Liver (tissue), 10 donors: ENCODE measurements at places on chromosomes 2 and 18. TPM values are rescaled to one million over a fixed set of nuclear protein-coding genes. Genes with fewer than 3 reads are reported as not detected.
A peak's percentile ranks its signal among the peaks of the same experiment; 100 is the strongest.

DNA sequence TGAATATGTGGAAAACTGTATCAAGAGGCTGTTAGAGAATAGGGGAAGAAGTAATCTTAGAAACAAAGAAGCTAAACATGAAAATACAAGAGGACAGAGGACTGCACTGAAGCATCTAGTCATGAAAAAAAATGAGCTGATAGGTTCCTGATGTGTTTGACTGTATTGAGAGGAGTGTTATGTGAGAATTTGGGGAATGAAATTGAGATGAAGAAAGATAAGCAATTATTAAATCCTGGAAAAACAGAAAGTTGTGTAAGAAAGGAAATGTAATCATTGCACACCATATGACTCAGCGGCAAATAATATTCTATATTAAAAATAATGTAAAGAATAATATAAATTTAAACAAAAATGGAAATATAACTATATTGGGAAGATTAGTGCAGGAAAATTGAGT, 71.2 kb downstream of the SEMA4F start:
- no peak for DNase-seq

- no peak for DNase-seq
These were observed 65.9 kb upstream of the SH3BP4 start for GRCh38 chr2:234885886-234886285.

- no peak for DNase-seq
These were observed 862 bp downstream of the C18orf54 start for GRCh38 chr18:54358495-54359040.

GRCh38 chr2:16303273-16303577, 362.4 kb downstream of the CYRIA start:
- no peak for DNase-seq

- no peak for DNase-seq
These were observed 159.2 kb downstream of the BCL2 start for GRCh38 chr18:63160172-63160995.

DNA sequence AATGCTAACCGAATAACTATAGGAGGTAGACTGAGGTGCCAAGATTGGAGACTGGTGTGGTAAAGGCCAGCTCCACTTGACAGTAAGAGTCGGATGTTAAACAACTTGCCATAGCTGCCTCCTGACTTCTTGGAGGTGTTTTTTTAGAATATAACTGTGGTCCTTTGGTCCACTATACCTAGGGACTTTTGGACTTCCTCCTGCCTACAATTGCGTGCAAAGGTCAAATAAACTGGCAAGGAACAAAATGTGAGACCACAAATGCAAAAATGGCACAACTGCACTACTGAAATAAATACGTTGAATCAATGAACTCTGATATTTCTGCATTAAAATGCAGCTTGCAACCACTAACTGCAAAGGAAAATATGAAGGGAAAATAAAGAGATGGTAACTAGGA, 338.6 kb downstream of the NRXN1 start:
- DNase-seq, result no peak

GRCh38 chr18:76405681-76406356, 89.2 kb downstream of the ZNF516 start:
- DNase-seq, result peak; percentile 47

GRCh38 chr2:7866825-7867224, 815.0 kb upstream of the ID2 start:
- no peak for DNase-seq

- no peak for DNase-seq
These were observed 259.8 kb downstream of the STK39 start for GRCh38 chr2:167987558-167987957.

DNA sequence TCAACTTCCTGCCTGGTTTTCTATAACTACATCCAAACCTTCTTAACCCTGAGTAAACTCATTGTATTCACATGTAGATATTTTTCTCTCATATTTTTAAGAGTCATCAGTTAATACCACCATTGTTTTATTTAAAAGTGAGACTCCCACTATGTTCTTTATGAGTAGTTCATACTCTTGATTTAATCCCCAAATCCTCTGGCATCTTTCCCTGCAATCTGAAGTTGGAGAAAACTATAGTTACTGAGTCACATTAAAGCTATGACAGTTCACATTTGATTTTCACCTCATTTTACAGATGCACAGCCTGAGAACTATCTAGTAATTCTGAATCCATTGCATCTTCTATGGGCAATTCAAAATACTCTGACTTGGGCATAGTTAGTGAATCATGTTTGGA, 1358.7 kb upstream of the NRXN1 start:
- DNase-seq, result no peak

- DNase-seq, result no peak
These were observed 4.6 kb upstream of the MFF start for GRCh38 chr2:227320305-227321094.

DNA sequence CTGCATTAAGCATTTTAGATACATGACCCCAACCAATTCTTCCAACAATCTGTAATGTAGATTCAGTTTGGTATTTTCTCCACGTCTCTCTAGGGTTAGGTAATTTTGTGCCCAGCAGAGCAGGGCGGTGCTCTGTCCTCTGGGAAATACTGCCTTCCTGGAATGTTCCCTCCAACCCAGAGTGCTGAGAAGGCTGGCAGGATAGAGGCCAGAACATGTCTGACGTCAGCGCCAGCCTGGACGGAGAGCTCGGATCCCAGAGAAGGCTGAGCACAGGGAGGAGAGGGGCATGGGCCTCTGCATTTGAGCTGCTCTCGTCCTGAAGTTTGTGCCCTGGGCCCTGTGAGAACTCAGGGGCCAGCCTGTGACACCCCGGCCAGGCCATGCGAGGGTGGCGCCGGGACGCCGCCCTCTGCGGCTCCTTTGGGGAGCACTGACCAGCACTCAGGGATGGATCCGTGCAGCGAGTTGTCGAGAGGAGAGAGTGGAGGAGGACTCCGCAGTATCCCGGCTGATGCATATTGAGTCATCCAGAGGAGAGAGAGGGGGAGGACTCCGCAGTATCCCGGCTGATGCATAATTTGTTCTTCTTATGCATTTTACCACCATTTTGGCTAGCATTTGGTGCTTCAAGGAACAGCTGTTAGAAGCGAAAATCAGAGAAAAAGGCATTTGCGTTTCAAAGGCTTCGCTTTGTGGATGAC, 80.0 kb upstream of the PXDN start:
- DNase-seq, result no peak

- no peak for DNase-seq
These were observed 161.4 kb downstream of the MYO3B start for GRCh38 chr2:170339322-170339721.

DNA sequence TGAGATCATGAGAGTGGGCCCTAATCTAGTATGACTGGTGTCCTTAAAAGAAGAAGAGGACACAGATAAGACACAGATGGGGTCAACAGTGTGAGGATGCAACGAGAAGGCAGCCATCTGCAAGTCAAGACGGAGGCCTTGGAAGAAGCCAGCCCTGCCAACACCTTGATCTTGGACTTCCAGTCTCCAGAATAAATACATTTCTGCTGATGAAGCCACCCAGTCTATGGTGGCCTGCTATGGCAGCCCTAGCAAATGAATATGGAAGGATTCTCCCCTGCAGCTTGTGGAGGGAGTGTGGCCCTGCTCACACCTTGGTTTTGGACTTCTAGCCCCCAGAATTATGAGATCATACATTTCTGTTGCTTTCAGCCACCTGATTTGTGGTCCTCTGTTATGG, 12.3 kb downstream of the CTIF start:
- no peak for DNase-seq

Gene TMEM185B
- 8.0 TPM for total RNA-seq

Gene CYBRD1
- total RNA-seq, result 12.8 TPM

Gene COA5
- 20.4 TPM for total RNA-seq

Gene ATP9B
- 23.1 TPM for total RNA-seq

Gene MYCN
- total RNA-seq, result 1.3 TPM
